ENCODE measurements at places on chromosomes 7 and 10.

GRCh38 chr7:46210467-46210866 is 289.4 kb upstream of the IGFBP3 start:
- DNase-seq: no peak

GRCh38 chr7:54986716-54987115 is 32.1 kb upstream of the EGFR start:
- DNase-seq: no peak

DNA sequence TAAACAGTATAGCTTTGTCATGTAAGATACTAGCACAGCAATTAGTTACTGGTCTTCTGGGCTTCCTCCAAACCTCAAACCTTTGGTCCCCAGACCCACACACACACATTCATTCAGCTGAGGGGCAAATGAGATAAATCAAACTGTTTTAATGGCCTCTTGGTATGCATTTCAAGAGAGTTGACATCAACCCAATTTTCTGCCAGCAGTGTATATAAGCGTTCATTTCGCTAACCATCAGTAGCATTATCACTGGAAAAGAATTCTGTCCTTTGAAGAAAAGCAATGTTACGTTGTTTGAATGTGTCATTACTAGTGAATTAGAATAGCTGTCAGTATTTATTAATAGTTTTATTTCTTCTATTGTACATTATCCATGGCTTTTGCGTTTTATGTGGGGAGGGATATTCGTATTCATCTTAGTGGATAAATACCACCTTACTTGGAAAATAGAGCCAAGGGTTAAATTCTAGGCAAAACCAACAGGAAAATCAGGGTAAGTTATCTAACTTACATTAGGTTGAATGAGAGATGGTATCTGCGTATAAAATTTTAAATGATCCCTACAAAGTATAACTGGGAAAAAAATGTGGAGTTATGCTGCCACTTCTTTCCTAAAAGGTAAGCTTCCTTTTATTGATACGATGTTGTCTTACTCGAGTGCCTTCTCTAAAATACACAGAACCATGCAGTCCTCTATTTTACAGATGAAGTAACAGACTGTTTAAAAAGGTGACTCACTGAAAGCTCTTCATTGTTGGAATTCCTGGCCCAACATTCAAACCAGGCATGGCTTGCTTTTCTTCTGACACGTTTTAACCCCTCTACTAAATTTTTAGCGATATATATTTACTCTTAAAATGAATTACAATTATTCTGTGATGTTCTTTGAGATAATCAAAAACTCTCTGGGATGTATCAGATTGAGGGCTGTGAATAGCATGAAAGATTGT is 2.0 kb upstream of the ZMYND11 start:
- no peak for DNase-seq

DNA sequence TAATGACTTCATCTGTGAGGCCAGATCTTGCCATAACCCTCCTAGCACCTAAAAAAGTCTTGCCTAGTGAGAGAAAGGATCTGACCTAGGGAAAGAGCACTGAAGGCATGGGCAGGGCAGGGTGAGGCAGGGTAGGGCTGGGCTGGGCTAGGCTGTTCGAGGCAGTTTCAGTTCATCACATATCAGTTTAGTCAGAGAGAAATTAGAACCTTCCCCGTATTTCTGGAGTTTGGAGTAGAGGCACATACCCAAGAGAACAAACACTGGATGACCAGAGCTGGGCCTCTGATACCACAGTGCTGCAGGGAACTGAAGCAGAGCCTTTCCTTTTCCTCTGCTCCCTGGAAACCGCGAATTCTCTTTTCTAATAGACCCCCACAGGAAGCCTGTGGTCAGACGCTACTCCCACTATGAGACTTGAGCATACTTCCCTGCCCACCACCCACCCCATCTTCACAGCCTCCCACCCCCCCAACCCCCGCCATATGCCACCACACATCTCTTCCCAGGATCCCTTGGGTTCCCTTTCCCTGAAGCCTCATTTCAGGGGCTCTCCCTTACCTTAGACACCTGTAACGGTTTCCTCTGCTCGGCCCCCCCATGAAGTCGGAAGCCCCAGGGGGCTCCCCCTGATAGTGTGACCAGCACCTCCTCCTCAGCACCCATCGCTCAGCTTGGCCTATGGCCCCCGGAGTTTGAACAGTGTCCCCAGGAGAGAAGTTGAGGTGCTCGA is 406 bp downstream of the SYNPO2L start:
- no peak for DNase-seq

Measured in activated T-cell treated with anti-CD3 and anti-CD28 coated beads for 4 hours (primary cell).